ENCODE measurements at places on chromosomes 3 and 15.

DNA sequence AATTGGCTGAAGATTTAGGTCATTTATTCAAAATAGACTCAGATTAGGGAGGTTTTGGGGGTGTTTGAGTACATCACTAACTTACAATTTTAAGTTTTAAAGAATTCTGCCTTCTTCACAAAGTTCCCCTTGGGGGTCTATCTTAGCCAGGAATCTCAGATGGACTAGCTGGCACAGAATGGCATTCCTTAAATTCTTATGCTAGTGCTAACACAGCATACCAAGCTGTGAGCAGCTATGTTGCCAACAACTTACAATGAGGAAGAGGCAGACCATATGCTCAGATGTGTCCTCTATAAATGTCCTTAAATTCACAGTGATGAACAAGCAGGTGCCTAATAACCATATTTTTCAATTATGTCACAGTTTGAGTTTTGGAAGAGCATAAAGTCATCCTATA is 60.9 kb upstream of the NPHP3 start:
- DNase-seq: no peak

DNA sequence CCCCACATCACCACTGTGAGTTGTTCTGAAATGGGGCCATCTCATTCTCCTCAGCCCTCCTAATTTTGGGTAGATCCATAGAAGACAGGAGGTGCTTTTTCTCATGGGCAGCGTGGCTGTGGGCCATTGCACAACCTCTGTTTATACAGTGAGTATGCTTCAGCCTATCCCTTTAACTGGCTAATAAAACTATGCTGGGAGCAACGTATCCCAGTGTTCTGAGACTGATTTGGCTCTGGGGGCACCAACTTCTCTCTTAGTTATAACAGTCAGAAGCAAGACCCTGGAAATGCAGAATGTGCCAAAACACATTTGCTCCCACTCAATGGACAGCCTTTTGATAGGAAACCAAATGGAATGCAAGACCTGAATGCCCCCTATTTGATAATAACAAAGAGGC is 97.1 kb upstream of the ICE2 start:
- DNase-seq: no peak

- DNase-seq: no peak
Measured at GRCh38 chr3:38643592-38643991, 5.9 kb downstream of the SCN5A start.

- DNase-seq: no peak
Measured at GRCh38 chr3:143090976-143091837, 28.4 kb upstream of the CHST2 start.

DNA sequence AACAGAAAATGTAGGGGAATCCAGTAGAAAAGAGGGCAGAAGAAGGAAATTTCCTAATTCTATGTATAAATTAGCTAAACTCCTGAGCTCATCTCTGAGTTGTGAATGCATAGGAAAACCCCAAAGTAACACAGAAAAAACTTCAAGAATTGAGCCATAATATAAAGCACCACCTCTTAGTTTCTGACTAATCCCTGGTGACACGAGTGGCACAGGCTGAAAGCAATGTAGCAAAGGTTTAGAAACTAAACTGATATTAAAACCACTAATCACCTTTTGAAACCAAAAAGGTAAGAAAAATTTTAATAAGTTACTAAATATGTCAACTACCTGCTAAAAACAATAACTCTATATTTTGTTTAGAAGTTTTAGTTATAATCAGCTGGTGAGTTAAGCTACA is 255.6 kb upstream of the NECTIN3 start:
- DNase-seq: no peak

DNA sequence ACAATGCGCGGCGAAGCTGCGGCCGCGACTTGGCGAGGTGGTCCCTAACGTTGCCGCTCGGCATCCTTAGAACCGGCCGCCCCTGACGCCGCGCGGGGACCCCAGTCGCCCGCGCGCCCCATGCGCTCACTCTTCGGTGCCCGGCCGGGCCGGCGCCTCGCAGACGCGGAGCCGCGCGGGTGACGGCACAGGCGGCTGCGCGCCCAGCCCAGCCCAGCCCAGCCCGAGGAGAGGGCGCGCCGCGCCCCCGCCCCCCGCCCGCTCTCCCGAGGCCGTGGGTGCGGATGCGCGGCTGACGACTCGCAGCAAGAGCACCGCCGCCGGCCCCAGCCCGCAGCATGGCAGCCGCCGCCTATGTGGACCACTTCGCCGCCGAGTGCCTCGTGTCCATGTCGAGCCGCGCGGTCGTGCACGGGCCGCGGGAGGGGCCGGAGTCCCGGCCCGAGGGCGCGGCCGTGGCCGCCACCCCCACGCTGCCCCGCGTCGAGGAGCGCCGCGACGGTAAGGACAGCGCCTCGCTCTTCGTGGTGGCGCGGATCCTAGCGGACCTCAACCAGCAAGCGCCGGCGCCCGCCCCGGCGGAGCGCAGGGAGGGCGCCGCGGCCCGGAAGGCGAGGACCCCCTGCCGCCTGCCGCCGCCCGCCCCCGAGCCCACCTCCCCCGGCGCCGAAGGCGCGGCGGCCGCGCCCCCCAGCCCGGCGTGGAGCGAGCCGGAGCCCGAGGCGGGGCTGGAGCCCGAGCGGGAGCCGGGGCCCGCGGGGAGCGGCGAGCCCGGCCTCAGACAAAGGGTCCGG is 437 bp downstream of the KLF13 start:
- no peak for DNase-seq

DNA sequence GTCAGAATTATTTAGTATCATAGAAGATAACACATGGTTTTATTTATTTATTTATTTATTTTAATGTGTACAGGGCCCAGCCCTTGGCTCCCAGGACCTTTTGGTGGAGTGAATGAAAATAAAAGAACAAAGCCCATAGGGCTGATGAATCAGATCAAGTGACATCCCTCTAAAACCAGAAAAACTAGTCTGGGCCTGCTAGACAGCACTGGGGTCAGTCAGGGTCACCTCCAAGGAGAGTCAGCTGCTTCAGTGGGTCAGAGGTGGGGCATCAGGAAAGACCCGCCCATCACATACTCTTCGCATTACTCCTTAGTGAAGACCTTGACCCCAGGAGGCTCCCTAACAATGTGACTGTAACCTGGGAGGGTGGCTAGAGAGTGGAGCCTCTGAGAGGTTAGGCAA is 12.8 kb downstream of the PPCDC start:
- DNase-seq: no peak

DNA sequence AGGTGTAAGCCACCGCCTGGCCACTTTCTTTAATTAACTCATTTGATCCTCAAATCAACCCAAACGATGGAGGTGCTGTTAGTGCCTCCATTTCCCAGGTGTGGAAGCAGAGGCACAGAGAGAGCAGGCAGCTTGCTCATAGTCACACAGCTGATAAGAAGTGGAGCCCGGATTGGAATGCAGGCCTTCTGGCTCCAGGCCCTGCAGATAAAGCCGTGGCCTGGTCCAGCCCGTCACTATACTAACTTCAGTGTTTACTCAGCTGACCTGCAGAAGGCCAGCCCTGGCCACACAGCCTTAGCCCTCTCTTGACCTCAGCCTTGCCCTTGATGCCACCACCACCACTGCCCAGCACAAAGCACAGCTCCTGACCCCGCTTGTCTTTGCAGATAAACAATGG is 116.7 kb downstream of the NUP210 start:
- DNase-seq: no peak

DNA sequence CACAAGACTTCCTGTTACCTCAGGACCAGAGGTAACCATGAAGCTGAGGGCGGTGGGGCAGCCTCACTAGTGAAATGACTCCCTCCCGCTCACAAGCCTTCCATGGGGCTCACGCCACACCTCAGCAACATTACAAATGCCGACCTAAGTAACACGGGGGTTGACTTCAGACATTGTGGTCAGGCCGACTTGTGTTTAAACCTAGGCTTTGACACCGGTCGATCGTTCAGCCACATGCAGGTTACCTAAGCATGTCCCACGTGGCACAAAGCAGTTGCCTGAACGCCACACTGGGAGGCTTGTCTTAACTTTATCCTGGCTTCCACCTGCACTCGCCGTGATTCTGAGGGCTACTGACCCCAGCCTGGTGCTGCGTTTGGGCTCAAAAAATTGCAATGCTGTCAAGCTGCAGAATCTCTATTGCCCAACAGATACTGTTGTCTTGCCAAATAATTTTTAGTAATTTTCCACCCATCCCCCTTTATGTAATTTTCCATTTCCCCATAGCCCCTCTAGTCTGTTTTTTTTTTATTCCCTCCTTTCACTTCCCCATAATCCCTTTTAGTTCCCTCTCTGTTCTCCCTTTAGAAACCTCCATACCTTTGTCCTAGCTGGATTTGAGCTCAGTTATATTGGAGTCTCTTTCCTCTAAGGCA is 158.6 kb upstream of the RGMA start:
- no peak for DNase-seq

DNA sequence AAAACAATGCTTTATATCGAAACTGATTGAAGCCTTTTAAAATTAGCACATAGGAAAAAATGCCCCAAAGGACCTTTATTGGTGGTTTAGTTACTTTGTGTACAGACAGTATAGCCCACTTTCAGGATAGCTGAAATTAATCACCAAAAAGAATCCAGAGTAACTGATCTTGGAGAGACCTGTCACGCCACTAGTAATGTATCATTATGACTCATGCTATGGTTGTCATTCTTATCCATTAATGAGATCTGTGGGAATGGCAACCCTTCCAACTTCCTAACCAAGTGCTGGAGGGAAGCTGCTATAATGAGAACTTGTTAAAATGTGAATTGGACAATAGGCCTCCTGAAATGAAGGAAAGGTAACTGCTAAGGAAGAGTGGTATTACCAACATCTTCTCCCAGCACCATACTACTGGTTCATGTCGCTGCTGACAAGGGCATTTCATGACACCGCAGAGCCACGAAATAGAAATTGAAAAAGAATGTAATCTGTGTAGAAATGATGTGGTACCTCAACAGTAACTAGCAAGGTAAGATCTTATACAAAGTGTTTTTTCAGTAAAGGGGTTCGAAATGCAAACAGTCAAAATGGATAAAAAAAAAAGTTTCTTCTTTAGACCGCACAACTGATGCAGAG is 7.1 kb upstream of the EMC4 start:
- no peak for DNase-seq

GRCh38 chr15:67109141-67110034 is 44.0 kb downstream of the SMAD3 start:
- no peak for DNase-seq

DNA sequence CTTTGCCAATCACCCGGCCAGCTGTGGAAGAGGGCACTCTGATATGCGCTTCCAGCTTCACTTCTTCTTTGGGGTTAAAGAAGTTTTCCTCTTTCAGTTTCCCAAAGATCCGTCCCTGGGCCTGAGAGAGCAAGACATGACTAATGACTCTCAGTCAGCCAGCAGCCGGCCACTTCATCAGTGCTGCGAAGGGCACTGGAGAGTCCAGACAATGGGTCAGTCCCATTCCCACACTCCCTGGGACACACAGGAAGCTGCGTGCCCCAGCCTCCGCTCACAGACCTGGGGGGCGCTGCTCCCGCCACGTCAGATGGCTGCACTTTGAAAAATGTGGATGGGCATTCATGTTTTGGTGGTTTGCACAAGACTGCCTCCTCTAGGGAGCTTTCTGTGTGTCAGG is 63.3 kb downstream of the SENP2 start:
- no peak for DNase-seq

- DNase-seq: no peak
Measured at GRCh38 chr3:123411340-123412040, 37.4 kb downstream of the ADCY5 start.

DNA sequence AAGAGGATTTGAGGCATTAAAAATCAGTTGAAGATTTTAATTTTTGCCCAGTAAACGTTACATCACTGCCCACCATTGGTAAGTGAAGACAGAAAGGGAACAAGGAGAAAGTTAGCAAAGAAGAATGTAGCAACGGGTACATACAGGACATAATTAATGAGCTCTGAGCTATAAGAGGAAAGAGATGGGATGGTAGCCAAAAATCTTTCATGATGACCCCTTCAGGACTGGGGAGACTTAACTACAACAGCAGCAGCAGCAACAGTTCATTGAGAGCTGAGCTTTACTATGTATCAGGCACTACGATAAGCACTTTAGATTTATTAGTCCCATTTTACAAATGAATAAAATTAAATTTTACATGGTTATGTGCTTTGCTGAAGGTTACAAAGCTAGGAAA is 18.4 kb downstream of the EMC4 start:
- DNase-seq: no peak

DNA sequence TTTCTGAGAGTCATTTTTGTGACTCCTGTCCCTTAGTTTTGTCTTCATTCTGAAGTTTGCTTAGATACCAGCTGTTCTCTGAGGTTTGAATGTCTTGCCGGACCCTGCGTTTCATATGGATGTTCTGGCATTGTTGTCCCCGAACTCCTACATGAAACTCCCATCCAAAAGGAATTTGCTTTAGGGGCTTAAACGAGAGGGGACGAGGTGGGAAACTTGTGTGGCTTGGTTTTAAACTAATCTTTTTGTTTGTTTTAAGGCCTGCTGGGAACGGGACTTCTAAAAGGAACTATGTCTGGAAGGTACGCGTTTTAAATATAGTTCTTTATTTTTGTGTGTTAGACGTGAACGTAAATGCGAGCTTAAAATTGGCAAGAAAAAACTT is 679 bp downstream of the RPL35A start:
- DNase-seq: no peak

DNA sequence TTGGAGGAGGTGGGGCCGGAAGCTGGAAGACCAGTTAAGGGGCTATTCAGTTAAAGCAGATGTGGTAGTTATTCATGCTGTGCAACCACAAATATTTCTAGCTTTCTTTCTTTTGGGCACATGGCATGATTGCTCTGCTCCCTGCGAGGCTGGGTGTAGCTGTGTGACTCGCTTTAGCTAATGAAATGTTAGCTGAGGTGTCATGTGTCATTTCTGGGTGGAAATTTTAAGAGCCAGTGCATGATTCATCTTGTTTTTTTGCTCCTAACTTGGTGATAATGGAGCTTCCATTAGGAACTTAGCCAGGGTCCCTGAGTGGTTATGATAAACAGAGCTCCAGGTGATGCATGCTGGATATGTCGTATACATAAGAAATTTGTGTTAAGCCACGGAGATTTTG is 300.6 kb downstream of the SATB1 start:
- DNase-seq: no peak

DNA sequence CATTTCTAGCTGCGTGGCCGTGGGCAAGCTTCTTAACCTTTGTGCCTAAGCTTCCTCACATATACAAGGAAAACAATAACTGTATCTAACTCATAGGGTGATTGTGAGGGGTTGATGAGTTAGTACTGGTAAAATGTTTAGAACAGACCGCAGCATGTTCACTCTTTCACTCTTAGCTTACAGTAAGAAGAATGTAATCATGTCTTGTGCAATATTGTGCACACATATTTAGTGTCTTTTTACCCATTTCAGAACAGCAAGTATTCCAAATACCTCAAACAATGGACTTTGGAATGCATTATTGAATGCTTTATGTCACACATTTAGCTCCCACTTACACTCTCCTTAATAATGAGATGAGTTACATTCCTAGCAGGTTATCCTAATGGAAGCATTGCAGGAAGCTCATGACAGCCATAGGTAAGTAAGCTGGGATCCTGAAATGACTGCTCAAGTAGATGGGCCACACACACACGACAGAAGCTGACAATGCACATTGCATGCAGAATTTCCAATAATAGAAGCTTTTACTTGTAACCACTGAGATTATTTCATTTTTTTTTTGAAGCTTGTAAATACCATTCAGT is 468.9 kb upstream of the WNT5A start:
- DNase-seq: no peak

GRCh38 chr15:34338347-34338746 is 766 bp upstream of the SLC12A6 start:
- no peak for DNase-seq

- no peak for DNase-seq
Measured at GRCh38 chr3:30004481-30004880, 601.9 kb upstream of the TGFBR2 start.
